ENCODE measurements at places on chromosomes 4 and X.

- no peak for DNase-seq
Measured at GRCh38 chrX:11386001-11386523, 92.8 kb downstream of the AMELX start.

- no peak for DNase-seq
Measured at GRCh38 chrX:154486396-154487207, at the start of gene UBL4A. UBL4A (minus strand) TSS chrX:154486615; CDS start chrX:154486584, 31 bp downstream.

DNA sequence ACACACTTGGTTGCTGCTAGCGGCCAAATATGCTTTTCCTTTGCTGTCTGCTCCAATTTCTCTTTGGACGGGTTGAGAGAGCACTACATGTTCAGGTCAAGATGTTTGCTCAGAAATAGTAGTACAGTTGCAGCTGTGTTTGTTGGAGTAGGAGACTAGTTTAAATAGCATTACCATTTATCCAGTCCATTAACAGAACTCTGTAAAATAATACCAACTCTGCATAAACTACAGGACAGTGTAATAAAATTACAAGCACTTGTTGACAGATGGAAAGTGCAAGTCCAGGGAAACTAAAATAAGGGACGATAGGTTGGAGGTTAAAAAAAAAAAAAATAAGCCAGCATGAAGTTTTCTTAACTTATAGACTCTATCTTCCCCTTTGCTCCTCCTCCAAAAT, 20.2 kb downstream of the SLIT2 start:
- no peak for DNase-seq

DNA sequence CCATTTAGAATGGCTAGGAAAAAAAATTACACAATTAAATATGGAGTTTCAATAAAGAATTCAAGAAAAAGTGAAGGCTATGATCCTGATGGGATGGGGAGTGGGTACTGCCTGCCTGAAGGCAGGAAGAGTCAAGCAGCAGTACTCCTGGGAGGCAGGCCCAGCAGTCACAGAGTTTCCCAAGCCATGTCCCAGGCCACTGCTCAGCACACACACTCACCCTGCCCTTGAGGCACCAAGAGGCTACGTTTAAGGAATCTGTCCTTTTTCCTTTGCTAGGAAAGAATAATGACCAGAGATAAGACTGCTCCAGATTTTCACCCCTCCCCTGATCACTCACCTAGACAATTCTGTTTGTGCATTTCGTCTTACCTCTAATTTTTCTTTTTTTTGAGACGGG, 30.2 kb downstream of the MAP7D3 start:
- no peak for DNase-seq

DNA sequence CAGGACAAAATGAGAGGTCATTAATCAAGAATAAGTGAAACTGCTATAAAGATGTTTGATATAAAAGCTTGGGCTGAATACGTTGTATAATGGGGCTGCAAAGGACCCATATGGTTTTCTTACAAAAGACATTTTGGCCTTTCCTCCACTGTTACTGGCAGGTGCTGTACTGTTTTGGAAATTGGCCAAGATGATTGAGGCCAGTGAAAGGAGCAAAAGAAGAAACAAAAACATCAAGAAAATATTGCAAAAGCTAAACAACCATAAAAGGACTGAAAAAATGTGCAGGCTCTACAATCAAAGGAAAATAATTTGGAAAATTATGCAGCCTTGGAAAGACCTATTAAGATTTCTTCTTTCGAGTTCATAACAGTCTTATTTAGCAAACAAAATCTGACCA, 222.2 kb upstream of the PPP1R2C start:
- no peak for DNase-seq

DNA sequence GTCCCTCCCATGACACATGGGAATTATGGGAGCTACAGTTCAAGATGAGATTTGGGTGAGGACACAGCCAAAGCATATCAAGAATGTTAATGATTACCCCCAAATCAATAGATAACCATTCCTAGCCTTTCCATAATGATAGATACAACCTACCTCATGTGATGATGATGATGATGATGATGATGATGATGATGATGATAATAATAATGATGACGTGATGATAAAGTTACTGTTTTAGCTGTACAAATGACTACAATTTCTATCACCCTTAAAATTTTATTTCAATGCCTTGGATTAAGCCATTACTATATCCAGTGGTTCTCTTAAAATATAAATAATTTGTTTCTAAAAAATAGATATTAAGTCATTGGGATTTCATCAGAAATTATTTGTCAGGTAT, 55.2 kb upstream of the NLGN4X start:
- DNase-seq = no peak

- DNase-seq = no peak
Measured at GRCh38 chrX:152428120-152428519, 23.0 kb downstream of the GABRA3 start.
